ENCODE measurements at places on chromosomes 1 and 21.

DNA sequence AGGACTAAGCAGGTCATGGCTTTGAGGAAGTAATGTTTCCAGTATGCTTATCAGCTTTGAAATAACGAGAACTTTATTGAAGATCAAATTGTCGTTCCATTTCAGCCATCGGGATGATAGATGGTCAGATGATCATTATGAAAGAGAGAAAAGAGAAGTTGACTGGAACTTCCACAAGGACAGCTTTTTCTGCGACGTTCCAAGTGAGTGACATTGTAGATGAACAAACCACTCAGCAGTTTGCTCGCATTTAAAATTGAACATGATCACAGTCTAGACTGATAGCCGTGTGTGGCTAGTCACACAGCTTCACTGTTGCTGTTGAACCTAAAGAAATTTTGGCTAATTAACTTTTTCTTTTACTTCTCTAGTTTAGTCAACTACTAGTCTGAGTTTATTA is 151.1 kb downstream of the TLR5 start:
- no peak for DNase-seq

GRCh38 chr1:110390692-110391245 is at the start of gene SLC16A4:
Gene SLC16A4 (minus strand): TSS chr1:110391026. CDS start chr1:110389323, 1,703 bp downstream.
- DNase-seq: peak; percentile 5

- no peak for DNase-seq
Observed at GRCh38 chr1:59776960-59777852, 37.5 kb upstream of the HOOK1 start.

- DNase-seq: no peak
Observed at GRCh38 chr1:28172713-28173150, 3.8 kb downstream of the PTAFR start.

DNA sequence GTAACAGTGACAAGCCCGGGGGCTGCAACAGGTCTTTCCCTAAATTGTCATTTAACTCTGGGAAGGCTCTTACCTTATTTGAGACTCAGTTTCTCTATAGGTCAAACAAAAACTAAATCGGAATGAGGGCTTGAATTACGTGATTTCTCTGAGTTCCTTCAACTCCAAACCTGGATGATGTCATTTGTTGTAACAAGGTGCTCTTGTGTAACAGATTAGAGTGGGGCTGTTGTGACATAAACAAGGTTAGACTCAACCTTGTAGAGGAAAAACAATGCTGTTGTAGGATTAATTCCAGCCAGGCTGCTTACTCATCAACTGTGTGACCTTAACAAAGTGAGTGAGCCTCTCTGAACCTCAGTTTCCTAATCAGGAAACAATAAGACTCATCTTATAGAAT is 74.4 kb downstream of the SUSD4 start:
- no peak for DNase-seq

DNA sequence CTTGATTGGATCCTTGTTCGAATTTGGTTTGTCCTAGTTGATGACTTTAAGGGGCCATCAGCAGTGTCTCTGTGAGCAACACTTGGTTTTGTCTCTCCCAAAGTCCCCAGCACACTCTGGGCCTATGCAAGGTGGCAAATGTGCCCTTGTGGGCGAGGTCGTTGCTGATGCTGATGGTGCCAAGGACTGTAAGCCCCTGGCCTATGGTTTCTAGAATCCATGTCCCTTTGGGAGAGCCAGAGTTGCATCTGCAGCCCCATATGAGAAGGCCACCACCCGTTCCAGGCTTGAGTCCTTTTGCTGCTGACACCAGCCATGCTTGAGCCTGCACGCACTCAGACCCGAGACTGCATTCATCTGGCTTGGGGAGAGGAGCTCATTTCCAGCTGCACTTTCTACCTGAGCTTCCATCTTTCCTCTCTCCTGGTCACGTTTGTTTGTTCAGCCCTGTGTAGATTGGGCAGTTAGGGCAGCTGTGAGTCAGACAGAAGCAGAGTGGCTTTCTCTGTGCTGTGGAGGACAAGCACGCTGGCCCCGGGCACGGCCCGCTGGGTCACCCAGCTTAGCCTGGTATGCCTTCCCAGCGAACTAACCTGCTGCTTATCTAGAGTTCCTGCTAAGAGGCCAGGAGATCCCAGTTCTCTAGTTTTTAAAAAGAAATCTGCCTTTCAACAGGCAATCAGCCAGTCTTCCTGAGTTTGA is 52.1 kb upstream of the CSF3R start:
- DNase-seq: no peak

- no peak for DNase-seq
Observed at GRCh38 chr1:19013826-19014548, 57.5 kb upstream of the IFFO2 start.

DNA sequence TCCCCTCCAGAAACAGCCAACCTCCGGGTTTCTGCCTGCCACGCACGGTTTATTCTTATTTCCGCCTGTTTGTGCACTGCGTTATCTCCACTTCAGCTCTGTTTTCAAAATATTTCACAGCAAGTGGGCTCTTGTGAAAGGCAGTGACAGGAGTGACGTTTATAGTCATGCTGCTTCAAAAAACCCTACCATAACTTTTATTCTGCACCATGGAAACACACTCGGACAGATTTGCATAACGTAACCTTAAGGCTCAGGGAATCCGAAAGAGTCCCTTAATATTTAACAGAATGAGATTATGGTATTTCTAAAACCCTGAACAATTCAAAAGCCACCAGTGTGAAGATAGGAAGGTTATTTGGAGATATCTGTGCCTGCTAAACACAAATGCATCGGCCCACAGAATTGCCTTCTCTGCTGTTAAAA is 782 bp upstream of the SDE2 start:
- no peak for DNase-seq

- DNase-seq: no peak
Observed at GRCh38 chr1:43492826-43493225, 37.9 kb upstream of the PTPRF start.

DNA sequence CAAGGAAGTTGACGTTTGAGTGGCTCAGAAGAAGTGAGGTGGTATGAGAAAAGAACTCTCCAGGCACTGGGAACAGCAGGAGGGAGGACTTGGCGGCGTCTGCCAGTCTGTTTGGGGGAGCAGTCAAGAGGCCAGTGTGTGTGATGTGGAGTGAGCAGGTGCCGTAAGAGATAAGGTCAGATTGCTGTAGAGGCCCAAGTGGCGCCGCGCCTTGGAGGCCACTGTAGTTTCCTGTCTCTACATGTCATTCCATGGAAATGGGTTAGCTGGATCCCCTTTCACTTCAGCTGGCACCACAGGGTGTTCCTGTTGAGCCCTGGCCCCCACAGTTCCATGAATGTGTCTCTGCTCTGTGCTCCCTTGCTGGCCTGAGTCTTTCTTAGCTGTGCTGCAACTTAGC is 35.5 kb upstream of the PTPRF start:
- no peak for DNase-seq

DNA sequence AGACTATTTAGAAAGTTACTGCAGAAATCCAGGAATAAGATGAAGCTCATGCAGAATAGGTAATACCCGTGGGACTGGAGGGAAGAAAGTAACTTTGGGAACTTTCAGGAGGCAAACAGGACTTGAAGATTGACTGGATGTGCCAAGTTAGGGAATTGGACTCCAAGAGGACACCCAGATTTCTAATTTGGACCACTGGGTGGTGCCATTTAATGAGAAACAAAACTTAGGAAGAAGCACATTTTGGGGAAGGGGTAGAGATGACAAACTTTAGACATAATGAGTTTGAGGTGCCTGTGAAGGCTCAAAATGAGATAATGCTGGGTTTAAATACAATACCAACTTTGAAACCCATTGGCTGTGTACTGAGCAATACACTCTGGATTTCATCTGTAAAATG is 3.3 kb upstream of the B4GALT3 start:
- DNase-seq: no peak

DNA sequence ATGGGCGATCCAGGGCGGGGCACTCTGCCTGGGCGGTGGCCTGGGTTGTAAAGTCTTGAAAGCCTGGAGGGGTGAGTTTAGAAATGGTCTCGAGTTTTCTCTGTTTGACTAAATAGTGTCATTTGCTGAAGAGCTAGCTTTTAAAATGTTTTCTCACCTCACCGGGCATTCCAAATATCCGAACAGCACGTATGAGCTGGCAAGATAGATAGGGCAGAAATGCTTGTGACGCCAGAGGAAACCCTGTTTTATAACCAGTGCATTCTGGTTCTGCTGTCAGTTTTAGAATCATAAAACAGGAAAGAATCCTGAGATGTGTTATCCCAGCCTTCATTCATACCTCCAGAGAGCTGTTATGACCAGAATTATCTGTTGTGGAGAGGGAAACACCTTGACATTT is 725 bp downstream of the RTCA start:
- DNase-seq: no peak

GRCh38 chr1:33815061-33815460 is 48.8 kb upstream of the HMGB4 start:
- DNase-seq: no peak

DNA sequence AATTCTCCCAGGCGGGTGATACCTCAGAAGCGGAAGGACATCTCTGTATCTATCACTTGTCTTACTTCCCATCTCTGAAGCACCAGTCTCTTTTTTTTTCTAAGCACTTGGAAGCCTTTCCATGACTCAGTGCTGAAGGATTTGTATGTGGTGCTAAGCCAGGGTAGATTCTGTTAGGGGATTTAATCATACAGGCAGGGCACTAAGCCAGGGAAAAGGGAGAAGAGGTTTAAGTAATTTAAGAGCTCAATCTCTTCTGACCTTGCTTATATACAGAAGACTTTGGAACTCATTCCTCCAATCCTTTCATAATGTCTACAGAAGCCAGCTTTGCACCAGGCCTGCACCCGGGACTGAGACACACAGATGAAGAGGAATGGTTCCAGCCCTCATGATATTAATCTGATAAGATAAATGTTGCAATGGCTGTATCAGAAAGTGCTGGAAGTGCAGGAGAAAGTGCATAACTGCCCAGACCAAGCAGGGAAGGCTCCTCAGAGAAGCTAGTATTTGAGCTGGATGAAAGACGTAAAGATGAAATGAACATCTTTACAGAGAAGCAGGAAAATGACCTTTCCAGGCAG is 11.0 kb downstream of the FAM163A start:
- DNase-seq: no peak

DNA sequence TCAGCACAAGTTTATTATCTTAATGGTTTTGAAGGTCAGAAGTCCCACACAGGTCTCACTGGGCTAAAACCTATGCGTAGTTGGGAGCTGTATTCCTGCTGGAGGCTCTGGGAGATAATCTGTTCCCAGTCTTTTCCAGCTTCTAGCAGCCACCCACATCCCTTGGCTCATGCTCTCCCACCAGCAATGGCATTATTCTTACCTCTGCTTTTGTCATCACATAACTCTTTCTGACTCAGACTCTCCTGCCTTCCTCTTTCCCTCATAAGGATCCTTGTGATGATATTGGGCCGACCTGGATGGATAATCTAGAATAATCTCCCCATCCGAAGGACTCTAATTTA is 122.2 kb upstream of the PRDX6 start:
- no peak for DNase-seq

- no peak for DNase-seq
Observed at GRCh38 chr1:167305706-167306277, 85.1 kb downstream of the POU2F1 start.

- peak; percentile 39 for DNase-seq
Observed at GRCh38 chr1:202852163-202852904, 36.6 kb downstream of the RABIF start.

DNA sequence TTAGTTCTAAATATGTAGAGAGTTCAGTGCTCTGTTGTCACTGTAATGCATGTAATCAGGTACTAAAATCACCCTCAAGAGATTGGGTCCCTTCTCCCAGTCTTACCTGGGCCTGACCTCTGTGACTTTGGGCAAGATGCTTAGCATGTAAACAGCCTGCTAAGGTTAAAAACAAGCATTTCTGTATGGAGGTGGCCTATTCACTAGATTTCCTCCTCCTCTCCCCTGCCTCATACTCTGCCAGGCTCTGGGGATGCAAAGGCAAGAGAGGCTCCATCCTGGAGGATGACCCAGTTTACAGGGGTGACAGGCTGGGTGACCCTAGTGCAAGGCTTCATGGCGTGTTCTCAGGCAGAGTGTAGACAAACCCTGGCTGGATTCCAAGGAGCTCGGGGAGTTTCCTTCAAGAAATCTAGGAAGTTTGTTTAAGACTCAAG is 28.8 kb downstream of the VANGL2 start:
- no peak for DNase-seq

- no peak for DNase-seq
Observed at GRCh38 chr21:41899426-41900202, 20.5 kb upstream of the PRDM15 start.

GRCh38 chr1:53293123-53293522 is 34.7 kb downstream of the LRP8 start:
- DNase-seq: no peak

DNA sequence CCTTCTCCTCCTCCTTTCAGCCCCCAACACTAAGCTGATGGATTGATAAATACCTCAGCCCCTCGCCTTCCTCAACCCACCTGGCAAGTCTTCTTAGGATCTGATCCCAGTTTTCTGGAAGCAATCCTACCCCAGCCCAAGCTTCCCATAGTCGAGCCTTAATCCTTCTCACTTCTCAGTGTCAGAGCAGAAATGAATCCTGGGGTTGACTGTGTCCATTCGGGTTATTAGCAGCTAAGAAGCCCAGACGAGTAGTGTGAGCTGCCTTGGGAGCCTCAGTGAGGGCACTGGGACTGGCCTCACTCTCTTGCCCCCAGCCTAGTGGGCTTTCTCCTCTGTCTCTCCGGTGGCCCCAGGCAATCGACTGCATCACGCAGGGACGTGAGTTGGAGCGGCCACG is 12.4 kb upstream of the PEAR1 start:
- no peak for DNase-seq

- no peak for DNase-seq
Observed at GRCh38 chr1:93701629-93702028, 20.0 kb upstream of the BCAR3 start.

GRCh38 chr1:194535369-194535768 is 1349.0 kb upstream of the B3GALT2 start:
- no peak for DNase-seq

GRCh38 chr21:28893687-28894086 is 99.0 kb downstream of the LTN1 start:
- DNase-seq: no peak

GRCh38 chr1:165937829-165938228 is 110.4 kb downstream of the UCK2 start:
- no peak for DNase-seq

- DNase-seq: peak; percentile 91
Observed at GRCh38 chr1:36099681-36100341, 11.1 kb downstream of the ADPRS start.

DNA sequence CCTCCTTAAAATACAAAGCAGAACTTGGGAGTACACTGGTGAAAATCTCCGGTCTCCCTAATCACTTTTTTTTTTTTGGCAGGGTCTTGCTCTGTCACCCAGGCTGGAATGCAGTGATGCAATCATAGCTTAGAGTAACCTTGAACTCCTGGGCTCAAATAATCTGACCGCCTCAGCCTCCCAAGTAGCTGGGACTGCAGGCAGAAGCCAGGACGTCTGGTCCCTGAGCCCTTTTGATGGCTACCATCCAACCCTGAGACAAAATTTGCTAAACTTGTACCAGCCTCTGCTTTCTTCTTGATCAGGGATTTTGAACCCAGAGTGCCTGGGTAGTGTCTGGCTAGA is 4.1 kb downstream of the L1TD1 start:
- peak; percentile 8 for DNase-seq
